ENCODE measurements at places on chromosomes 11 and 22. TPM values are rescaled to one million over a fixed set of nuclear protein-coding genes. Genes with fewer than 3 reads are reported as not detected.

ZNRF3 gene
- 3.6 TPM for total RNA-seq

MCAM gene
- 822 TPM for total RNA-seq

TEAD1 gene
- total RNA-seq: 122 TPM

APOL5 gene
- not detected for total RNA-seq

LGR4 gene
- total RNA-seq: 41.8 TPM

NCAM1 gene
- total RNA-seq: 1.3 TPM

C11orf97 gene
- total RNA-seq: not detected

B4GALNT4 gene
- not detected for total RNA-seq

LRP4 gene
- 5.1 TPM for total RNA-seq
